Coronary artery (tissue), 2 donors: ENCODE measurements at places on chromosomes 16 and 17.

DNA sequence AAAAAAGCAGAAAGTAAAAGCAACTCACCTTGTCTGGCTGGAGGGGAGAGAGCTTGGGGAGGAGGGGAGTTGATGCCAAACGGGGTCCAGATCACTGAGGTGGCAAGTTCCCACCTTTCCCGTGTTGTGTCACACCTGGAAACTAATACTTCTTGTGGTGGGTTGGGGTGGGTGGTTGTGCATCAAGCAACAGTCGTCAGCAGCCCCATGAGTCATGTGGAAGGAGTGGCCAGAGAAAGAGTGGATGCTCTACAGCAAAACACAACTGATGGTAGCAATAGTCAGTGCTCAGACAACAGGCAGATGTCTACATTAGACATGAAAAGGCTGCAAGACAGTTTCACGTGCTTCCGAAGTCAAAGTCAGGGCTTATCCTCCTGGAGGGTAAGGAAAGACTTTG, 35.4 kb downstream of the ARSG start:
- no peak for DNase-seq

GRCh38 chr17:7809086-7809790, 24.8 kb upstream of the KDM6B start:
- no peak for DNase-seq

DNA sequence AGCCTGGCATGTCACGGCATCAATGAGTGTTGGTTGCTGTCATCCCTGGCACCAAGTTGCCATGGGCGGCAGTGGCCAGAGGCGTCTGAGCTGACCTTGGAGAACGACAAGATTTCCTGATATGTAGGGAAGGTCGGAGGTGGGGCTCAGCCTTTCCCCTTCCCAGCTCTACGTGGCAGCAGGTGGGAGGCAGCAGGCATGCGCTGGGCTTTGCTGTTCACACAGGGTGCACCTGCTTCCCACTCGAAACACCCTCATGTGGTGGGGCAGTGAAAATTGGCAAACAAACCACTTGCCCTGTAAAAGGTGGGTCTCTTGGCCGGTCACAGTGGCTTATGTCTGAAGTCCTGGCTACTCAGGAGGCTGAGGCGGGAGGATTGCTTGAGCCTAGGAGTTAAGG, 12.3 kb upstream of the TFAP4 start:
- no peak for DNase-seq

DNA sequence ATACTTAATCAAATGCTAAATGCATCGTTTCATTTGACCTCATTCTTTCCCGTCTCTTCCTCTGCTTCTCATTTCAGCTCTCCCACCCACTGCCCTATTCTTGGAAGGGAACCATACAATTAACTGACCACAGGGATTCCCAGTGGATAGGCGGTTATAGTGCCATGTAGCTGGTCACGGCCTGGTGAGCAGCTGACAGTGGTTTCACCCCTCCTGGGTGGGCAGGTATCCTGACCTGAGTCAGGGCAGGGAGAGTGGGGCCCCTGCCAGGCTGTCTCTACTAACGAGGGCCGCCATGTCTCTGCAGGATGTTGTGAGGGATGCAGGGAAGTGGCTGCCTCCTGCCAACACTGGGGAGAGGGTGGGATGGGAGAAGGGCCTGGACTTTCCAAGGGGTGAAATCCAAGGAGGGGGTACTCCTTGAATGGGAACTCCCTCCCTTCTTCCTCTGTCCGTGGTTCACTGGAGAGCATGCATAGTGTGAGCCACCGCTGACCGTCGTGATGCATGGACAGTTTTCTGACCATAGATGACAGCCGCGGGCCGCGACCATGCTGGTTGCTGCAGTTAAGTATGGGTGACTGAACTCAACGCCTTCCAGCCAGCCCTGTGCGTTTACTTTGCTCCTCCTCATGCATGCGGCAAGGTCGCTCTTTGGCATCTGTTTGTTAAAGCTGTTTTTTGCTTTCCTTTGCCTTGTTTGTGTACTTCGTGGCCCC, 95.9 kb downstream of the RPTOR start:
- no peak for DNase-seq

DNA sequence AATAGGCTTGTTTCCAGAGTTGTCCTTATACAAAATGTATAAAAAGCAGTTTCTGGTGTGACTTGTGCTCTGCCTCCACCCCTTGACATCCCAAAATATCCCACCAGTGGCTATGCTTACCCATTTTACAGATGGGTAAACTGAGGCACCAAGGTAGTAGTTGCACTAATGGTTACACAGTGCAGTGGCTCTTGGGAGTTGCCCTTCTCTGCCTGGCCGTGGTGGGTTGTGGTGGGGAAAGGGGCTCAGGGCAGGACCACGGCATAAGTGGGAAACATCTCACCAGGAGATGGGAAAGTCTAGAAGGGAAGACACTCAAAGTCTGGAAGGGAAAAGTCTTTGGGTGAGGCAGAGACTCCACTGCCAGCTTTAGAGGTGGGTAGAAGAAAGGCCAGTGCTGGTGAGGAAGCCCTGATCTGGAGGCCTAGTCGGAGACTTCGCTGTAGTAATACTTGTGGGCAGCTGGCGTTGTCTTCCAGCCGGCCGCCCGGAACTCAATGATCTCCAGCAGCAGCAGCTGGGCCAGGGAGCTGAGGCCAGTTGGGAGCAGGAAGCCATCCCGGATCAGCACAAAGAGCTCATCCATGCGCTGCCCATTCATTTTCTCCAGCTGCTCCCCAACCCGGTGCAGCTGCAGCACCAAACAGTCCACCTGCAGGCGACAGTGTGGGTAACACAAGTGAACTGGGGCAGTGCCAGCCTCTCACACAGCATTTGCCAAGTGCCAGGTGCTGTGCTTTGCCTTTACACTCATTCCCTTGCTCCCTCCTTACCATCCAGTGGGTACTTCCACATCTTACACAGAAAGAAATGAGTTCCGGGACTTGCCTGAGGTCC, 4.5 kb downstream of the MIF4GD start:
- no peak for DNase-seq

DNA sequence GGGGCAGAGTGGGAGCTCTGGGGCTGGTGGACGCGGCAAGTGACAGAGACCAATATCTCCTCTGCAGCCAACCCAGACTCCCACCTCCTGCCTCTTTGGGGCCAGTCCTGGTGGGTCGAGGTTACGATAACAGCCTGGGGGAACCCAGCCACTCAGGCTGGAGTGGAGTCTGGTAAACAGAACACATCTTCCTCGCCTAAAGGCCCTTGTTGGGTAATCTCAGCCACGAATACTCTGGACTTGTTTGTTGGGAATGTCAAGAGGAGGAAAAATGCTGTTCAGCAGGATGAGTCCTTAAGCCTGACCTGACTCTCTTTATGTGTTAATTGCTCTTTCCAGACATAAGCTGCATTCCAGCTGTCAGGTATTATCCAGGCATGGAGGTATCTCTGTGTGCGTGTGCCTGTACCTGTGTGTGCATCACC, 8.0 kb upstream of the SPNS2 start:
- no peak for DNase-seq

GRCh38 chr17:51322390-51323029, 62.2 kb downstream of the UTP18 start:
- DNase-seq = no peak

- no peak for DNase-seq
Measured at GRCh38 chr17:41419716-41420115, 4.7 kb downstream of the KRT37 start.

DNA sequence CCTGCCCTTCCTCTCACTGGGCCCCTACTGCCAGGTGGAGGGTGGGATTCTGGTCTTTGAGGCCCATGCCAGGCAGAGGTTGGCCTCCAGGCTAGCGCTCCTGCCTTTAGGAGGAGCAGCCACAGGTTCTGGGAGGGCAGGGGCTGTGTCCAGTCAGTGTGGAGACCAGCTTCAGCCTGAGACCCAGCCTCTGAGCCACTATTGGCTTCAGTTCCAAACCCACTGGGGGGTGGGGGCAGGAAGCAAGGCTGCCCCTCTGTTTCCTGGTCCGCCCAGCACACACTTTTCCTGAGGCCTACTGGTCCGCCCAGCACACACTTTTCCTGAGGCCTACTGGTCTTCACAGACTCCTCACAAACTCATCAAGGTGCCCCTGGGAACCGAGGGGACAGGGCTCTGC, 16.4 kb downstream of the SLC5A10 start:
- no peak for DNase-seq

- no peak for DNase-seq
Measured at GRCh38 chr17:41750862-41751261, 16.4 kb upstream of the HAP1 start.

DNA sequence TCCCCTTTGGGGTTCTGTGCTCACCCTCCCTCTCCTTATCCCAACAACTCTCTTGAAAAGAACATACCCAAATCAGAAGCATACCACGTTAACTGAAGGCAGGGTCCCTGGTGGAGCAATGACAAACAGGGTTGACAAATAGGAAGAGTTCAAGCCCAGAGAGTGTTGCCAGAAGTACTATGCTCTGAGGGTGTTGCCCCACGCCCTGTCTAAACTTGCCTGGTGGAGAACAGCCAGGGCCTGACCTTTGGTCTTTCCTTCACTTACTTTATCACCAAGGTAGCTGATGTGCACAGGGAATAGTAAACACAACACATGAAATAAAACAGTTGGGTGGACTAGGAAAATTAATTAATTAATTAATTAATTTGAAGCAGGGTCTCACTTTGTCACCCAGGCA, 23.3 kb downstream of the ZNF75A start:
- DNase-seq = no peak

- no peak for DNase-seq
Measured at GRCh38 chr17:35844547-35844946, 24.1 kb downstream of the HEATR9 start.
